Mucosa of gallbladder (tissue), 1 donor: ENCODE measurements at places on chromosomes 7 and 10. TPM values are rescaled to one million over a fixed set of nuclear protein-coding genes. Genes with fewer than 3 reads are reported as not detected.

DNA sequence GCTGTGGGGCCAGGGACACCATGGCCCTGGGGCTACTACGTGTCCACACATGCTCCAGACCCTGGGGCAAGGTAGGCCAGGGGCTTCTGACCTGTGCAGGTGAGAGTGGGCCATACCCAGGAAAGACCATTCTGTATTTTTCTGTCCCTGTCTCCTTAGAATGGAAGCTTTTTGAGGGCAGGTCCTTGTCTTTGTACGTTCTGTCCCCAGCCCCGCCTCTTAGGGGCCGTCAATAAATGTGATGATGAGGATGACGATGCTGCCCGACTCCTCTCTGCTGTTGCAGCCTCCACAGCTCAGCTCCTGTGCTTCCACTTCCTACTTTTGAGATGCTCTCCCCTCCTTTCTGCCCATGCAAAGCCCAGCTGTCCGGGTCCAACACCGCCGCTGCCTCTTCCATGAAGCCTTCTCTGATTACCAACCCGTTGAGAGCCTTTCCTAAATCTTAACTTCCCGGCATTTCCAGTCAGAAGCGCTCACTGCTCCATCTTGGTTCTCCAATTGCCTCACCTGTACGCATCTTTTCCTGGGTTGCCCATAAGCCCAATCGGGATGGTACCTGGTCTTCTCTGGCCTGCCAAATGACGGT is 4.3 kb downstream of the VPS37D start:
- no peak for DNase-seq

TMEM26 gene
- 0.55 TPM for total RNA-seq

DNA sequence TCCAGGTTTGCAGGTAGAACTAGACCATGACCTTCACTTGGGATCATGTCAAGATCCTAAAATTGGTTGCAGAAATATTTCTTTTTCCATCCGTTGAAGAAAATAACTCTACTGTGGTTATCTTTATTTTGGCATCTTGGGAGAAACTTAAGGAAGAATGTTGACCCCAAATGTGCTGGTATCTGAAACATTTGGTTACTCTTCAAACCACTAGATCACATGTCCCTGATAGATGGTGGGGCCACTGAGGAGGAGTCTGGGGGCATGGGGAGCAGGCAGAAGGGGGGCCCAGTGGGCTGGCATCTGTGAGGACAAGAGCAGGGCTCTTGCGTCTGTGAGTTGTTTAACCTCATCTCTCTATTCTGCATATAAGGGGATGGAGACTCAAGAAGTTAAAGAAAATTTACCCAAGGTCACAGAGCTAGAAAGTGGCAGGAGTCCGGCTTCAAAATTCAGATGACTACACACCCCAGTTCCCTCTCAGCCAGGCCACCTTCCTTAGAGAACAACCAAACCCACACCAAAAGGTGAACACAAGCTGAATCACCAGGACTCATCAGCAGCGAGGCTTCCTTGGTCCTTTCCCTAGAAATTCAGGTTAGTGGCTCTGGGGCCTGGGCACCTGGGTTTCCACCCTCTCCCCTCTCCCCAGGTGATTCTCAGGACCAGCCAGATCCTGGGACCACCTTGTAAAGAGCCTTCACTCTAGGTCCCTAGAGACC is 40.6 kb upstream of the SRGN start:
- no peak for DNase-seq

DNA sequence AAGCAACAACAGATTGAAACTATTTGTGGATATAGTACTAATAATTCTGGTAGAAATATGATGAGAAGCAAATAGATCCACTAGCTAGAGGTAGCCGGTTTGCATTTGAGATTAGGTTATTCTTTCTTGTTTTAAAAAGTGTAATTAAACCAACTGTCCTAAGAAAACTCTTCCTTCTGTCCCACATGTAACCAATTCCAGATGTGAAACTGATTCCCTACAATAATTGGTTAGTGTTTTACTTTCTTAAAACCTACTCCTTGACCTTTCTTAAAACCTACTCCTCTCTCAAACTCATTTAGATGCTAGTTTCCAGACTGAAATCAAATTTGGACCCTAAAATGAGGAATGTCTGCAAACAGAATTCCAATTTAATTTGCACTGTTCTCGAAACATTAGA is 521.5 kb downstream of the SUGCT start:
- DNase-seq, result no peak

GRCh38 chr10:105188737-105189462 is 547.8 kb downstream of the SORCS3 start:
- no peak for DNase-seq

DNA sequence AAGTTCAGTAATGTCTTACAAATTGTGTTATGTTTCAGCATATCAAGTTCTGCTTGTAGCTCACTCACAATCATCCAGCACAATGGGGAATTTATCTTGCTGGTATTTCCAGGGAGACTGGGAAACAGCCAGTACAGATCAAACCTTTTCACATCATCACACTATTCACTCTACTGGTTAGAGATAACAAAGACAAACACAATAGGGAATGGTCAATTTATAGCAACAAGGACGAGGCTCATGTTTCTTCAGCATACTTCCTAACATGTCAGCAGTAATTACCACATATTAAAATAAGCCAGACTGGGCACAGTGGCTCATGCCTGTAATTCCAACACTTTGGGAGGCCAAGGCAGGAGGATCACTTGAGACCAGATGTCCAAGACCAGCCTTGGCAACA is 38.3 kb downstream of the TOMM7 start:
- no peak for DNase-seq

MOGAT3 gene
- total RNA-seq, result 0.14 TPM

- DNase-seq, result no peak
These were observed 122.3 kb downstream of the NRP1 start for GRCh38 chr10:33212061-33212748.
